ENCODE measurements at places on chromosomes 1 and 21.

- no peak for DNase-seq
These were observed 147.3 kb upstream of the KCNK2 start for GRCh38 chr1:214935258-214935657.

DNA sequence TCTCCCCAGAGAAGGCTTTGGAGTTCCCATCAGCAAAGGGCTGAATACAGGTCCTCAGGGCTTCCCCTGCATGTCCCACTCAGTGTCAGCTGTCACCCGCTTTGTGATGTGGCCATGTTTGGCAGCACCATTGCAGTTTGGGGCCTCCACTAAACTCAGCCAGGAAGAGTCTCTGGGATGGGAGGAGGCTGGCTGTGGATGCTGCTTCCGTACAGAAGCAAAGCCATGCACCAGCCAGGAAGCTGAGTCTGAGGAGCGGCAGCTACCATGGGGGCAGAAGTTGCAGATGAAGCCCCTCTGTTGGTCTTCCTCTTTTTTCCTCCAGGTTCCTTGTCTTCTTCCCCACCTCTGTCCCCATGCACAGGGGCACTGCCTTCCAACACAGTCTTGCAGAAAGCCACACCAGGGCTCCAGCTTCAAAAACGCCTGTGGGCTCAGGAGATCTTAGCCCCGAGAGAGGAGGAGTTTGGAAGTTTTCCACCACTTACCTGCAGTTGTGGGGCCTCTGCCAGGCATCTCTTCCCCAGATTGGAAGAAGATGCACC lies 416.8 kb downstream of the NPHP4 start:
- no peak for DNase-seq

DNA sequence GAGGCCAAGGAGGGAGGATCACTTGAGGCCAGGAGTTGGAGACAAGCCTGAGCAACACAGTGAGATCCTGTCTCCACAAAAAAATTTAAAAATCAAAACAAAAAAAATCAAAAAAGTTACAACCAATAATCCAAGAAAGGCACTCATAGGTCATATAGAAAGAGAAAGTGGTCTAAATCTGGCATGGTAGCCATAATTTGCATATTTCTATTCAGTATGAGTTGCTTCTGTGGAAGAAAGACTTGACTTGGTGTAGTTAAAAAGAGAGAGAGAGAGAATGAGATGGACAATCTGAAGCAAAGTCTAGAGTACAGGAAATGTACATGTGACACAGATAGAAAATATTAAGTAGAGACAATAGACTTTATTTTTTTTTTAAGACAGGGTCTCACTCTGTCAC lies 22.5 kb downstream of the JMJD4 start:
- DNase-seq: no peak

DNA sequence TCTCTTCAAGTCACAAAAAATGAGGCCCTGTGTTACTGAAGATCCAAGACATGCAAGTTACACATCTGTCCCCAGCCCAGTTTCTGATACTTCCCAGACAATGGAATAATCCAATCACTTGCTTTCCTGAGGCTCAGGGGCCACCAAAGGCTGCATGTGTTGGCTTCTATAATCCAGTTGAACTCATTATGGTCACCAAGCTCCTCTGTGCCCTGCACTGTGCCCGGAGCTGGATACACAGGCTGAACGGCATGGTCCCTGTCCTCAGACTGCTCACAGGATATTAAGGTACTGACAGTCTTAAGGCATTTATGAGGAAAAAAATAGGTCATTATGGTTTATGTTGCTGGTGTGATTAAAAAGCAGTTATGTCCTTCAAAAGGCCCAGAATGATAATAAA lies 117.0 kb upstream of the SYT6 start:
- DNase-seq: no peak

DNA sequence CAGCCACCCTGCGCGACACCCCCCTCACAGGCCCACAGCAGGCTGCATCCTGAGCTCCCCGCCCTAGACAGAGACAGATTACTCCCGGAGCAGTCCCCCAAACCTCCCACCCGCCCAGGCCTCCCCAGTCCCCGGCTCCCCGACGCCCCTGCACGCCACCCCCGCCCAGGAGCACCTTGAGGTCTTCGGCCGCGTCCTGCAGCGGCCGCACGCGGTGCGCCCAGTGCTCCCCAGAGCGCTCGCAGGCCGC lies 731 bp downstream of the TRIM11 start:
- no peak for DNase-seq

DNA sequence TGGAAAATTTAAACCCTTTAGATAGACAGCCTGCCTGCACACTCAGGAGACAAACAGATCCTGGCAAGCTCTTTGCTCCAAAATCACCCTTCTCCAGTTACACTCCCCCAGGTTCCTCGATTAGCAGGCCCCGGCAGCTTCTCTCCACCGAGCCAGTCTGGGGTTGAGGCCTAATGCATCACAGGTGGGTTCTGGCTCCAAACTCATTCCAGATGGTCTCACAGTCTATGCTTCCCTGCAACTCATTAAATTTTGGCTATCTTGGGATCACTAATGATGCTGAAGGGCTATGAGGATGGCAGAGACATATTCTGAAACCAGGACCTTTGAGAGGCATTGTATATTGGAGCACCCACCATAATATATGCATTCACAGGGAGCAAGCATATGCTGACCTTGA lies 559.8 kb upstream of the USP24 start:
- no peak for DNase-seq

- DNase-seq: no peak
These were observed 10.8 kb downstream of the MINDY1 start for GRCh38 chr1:150995896-150996295.

DNA sequence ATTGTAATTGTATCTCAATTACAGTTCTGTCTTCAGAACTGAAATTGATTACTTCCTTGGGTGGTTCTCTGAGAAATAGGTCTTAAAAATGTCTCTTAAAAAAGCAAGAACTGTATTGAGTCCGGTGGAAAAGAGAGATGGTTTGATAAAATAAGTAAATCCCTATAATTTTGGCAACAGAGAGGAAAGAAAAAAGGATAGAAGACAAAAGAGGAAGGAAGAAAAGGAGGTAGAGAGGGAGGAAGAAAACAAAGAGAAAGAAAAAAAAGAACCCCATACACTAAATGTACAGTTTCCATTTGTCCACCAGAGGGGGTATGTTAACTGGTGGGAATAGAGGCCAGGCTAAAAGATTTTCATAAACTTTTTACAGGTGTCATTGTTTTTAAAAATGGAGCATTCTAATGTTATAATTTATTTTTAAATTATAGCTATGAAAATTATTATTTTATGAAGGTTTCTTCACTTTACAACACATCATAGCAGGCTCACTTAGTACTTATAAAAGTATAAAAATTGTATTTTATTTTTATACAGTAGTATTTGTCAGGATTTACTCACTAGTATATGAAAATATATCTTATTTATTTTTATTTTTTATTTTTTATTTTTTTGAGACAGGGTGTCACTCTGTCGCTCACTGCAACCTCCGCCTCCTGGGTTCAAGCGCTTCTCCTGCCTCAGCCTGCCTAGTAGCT lies 2.1 kb upstream of the UBE2T start:
- peak; percentile 36 for DNase-seq

- no peak for DNase-seq
These were observed 337.4 kb downstream of the SRGAP2C start for GRCh38 chr1:121522061-121522759.

GRCh38 chr1:94926126-94926914 lies 590 bp downstream of the CNN3 start:
- DNase-seq: no peak

Data from stromal cell of bone marrow (primary cell).